ENCODE measurements at places on chromosomes 3 and 15. TPM values are rescaled to one million over a fixed set of nuclear protein-coding genes. Genes with fewer than 3 reads are reported as not detected.

Gene HOMER2
- total RNA-seq: 11.5 TPM

Gene OR5K2
- not detected for total RNA-seq

Gene PATL2
- total RNA-seq: 0.34 TPM

Gene COPS2
- 109 TPM for total RNA-seq

Gene TMIE
- total RNA-seq: 0.17 TPM

Gene AGTR1
- 0.50 TPM for total RNA-seq

Gene CSPG4
- 0.10 TPM for total RNA-seq

Gene STRIT1
- total RNA-seq: not detected
